Stimulated activated CD8-positive, alpha-beta memory T cell treated with anti-CD3 and anti-CD28 coated beads, Interleukin-15, amount 100 ng/mL, for 4 hours (primary cell): ENCODE measurements at places on chromosomes 13 and 19.

DNA sequence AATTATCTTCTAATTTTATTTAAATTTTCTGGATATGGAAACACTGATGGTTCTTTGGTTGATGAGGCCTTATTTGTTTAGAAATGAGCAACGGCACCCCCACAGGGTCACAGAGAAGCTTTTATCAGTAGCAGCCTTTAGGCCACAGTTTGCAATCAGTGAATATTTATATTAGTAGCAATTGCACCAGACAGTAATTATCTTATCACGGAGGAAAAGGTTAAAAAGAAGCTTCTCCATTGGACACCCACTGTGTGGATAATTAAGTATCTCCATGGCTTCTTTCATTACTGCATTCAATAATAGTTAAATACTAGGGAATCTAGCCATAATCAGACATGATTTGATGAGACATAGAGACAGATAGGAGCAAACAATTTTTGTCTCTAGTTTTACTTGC, 2099.2 kb upstream of the PCDH20 start:
- DNase-seq, result no peak

DNA sequence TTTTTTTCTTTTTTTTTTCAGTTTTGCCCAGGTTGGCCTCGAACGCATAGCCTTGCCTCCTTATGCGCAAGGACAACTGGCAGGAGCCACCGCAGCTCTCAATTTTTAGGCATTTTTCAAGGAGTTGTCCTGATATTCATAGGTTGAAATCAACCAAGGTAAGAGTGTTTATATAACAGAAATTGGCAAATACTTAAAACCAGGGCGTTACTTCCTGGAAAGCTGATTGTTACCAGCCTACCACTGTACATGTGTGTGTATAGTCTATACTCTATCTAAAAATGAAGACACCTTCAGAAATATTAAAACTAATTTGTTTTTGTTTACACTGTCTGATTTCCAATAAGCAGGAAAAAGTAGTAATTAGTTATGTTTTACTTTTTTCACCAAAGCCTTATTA, 39.2 kb downstream of the GPC6 start:
- no peak for DNase-seq

DNA sequence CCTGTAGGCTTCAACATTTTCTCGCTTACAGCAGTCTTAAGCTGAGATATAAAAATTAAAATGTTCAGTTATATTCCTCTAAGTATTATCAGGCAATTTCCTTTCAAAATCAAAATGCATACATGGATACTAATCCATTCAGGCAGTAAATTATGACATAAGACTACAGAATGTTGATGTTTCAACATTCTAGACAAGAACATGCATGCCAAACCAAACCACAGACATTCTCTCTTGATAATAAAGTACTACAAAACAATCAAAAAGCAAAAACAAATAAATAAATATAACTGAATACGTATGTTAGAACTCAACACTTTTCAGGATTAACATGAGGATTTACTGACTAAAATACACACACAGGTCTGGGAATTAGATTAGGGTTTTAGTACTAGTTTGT, 7.7 kb downstream of the DIS3 start:
- no peak for DNase-seq

GRCh38 chr13:41454170-41454569, 3.2 kb upstream of the RGCC start:
- DNase-seq, result no peak

GRCh38 chr19:57273014-57273413, 7.3 kb upstream of the ZNF460 start:
- DNase-seq, result no peak

DNA sequence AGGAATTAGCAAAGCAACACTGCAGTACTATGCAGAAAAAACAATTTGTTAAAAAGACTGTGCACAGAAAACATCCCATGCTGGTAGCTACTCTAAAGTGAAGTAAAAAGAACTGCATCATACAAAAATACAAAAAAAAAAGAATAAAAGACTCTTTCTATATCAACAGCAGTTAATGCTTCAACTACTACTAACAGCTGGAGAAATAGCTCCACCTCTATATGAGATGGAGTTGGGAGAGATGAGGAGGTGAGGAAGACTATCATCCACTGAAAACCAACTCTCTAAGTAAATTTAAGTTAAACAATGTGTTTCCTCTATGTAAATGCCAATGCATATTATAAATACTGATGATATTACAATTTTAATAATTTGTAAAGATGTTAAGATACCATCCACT, 1.8 kb downstream of the ZC3H13 start:
- DNase-seq, result no peak

DNA sequence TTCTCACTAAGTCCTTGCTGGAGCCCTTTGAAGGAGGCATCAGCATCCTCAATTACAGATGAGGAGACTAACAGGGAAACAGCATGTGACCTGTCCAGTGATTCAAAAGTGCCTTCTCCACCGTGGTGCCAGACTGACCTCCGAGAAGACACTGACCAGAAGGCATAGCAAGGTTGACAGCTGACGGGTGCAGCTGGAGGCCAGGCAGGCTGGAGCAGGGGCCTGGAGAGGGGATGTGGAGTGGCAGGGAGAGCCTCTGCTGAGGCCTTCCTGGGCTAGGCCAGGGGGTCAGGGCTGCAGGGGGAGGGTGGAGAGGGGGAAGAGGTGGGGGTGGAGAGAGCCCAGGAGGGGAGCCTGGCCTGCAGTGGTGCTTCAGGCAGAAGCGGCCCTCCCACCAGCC, 66.3 kb downstream of the KCTD15 start:
- DNase-seq, result no peak

- no peak for DNase-seq
These were observed 5.9 kb upstream of the ZNF626 start for GRCh38 chr19:20667281-20667680.

DNA sequence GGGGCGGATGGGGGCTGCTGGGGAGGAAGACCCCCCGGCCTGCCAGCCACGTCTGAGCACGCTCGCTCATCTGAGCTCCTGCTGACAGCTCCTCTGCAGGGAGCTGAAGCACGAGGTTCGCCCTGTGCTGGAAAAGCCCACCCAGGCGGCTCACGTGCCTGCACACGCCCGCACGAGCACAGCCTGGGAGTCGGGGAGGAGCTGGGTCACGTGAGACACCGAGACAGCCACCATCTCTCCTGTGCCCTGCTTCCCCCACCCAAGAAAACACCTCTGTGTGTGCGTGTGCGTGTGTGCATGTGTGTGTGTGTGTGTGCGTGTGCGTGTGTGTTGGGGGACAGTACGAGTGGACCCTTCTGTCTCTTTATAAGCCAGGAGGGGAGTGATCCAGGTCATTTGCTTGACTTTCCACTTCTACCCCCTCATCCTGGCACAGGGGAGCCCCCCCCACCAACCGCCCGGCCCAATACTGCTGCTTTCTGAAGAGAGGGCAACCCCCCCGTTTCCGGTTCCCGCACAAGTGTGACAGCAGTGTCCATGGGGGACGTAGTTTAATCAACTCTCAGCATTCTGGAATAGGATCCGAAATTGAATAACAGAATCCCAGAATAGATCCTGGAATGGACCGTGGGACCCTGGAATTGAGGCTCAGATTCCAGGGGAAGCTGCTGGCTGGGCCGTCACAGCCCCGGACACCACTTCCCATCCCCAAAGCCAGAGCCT, 42.5 kb downstream of the CELF5 start:
- no peak for DNase-seq

DNA sequence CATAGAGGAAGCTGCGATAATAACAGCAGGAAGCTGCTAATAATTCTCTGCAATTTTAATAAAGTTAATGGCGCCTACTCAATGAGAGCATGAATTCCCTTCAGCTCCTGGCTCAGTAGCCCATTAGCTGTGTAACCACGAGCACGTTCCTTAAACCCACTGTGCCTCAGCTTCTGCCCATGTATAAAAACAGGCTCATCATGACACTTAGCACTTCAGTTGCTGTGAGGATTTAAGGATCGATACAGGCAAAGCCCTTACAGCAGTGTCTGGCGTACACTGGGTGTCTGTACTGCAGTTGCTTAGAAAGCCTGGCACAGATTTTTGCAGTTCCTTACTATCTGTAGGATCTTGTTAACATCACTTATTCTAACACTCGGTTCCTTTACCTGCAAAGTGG, 673.4 kb upstream of the ARGLU1 start:
- DNase-seq, result no peak

GRCh38 chr19:5369962-5370367, 29.4 kb upstream of the PTPRS start:
- no peak for DNase-seq

- no peak for DNase-seq
These were observed 68.4 kb downstream of the HSPH1 start for GRCh38 chr13:31093145-31093885.
